ENCODE measurements at places on chromosomes 3 and 15. TPM values are rescaled to one million over a fixed set of nuclear protein-coding genes. Genes with fewer than 3 reads are reported as not detected.

DNA sequence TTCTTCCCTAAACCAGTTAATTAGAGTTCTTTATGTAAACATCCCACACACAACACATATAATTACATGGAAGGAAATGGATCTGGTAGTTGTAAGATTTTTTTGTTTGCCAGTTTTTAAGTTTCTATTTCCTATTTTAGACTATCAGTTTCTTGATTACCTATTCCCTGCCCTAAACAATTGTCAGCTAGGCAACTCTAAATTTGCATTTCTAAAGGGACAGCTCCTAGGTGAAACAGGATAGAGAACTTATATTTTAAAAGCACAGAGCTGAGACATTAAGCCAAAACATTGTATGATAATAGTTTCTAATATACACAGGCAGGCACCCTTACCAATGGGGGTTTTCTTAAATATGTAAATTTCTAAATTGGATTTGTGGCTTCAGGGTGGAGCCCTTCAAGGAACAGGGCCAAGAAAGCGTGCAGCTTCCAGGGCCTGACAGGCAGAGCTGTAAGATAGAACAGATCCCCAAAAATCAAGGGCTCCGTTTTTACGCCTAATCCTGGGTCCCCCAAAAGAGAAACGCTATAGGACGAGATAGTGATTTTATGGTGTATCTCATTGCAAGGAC lies 8.9 kb downstream of the LEKR1 start:
- no peaks in the 10 kb centered on the region for H3K27me3 ChIP-seq
- H3K36me3 ChIP-seq = no peaks in the 10 kb centered on the region
- H3K4me3 ChIP-seq = no peak overlapping the region
- DNase-seq = no peak
- no peaks in the 10 kb centered on the region for H3K4me1 ChIP-seq
- no peak overlapping the region for H3K27ac ChIP-seq

- no peaks in the 10 kb centered on the region for H3K36me3 ChIP-seq
- no peak overlapping the region for H3K4me3 ChIP-seq
- no peak overlapping the region for H3K27ac ChIP-seq
Measured at GRCh38 chr3:11273891-11274291, 1.7 kb downstream of the ATG7 start.

DNA sequence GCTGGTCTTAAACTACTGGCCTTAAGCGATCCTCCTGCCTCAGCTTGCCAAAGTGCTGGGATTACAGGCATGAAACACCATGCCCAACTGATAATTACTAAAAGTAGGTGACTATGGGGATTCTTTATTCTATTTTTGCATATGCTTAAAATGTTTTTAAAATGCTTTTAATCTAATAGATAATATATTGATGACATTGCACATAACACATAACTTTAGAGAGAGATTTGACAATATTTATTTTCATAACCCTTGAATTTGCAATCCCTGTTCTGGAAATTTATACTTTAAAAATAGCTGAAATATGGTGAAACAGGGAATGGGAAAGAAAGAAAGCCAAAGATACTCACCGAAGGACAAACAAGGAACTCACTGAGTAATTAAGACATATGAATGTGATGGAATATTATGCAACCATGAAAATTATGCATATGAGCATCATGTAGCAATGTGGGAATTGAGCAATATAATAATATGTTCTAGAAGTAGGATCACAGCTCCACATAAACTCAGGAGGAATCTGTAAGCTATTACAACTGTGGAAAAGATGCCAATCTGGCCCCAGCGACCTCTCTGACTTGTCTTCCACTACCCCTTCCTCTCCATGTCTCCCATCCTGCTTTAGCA lies 2.0 kb downstream of the LRRC31 start:
- no peak overlapping the region for H3K27ac ChIP-seq
- no peaks in the 10 kb centered on the region for H3K36me3 ChIP-seq
- no peaks in the 10 kb centered on the region for H3K4me1 ChIP-seq
- DNase-seq = no peak

GRCh38 chr3:156416846-156417558 lies 137.9 kb downstream of the SSR3 start:
- no peak overlapping the region for H3K27ac ChIP-seq
- H3K36me3 ChIP-seq = no peaks in the 10 kb centered on the region
- no peaks in the 10 kb centered on the region for H3K27me3 ChIP-seq
- no peak overlapping the region for H3K4me3 ChIP-seq

- no peaks in the 10 kb centered on the region for H3K27me3 ChIP-seq
- H3K4me1 ChIP-seq = no peaks in the 10 kb centered on the region
- H3K27ac ChIP-seq = no peak overlapping the region
Measured at GRCh38 chr3:171564748-171565480, 104.7 kb upstream of the TNIK start.

DNA sequence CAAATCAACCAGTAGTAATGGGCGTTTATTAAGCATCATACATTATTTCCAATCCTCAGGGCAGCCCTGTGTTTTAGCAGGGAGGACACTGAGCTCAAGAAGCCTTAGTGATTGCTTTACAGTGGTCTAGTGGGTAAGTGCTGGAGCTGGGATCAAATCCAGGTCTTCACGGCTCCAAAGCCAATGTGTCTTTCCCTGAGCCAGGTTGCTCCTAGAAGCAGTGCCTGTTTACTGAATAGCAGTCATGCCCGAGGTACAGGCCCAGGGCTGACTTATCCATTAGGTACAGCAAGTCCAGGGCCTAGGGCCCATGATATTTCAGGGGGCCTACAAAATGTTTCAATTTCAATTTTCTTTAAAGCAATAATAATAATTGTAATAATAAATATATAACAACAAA lies 9.6 kb upstream of the SMAD6 start:
- DNase-seq = no peak
- no peak overlapping the region for H3K4me3 ChIP-seq
- H3K27me3 ChIP-seq = no peaks in the 10 kb centered on the region
- H3K27ac ChIP-seq = no peak overlapping the region

DNA sequence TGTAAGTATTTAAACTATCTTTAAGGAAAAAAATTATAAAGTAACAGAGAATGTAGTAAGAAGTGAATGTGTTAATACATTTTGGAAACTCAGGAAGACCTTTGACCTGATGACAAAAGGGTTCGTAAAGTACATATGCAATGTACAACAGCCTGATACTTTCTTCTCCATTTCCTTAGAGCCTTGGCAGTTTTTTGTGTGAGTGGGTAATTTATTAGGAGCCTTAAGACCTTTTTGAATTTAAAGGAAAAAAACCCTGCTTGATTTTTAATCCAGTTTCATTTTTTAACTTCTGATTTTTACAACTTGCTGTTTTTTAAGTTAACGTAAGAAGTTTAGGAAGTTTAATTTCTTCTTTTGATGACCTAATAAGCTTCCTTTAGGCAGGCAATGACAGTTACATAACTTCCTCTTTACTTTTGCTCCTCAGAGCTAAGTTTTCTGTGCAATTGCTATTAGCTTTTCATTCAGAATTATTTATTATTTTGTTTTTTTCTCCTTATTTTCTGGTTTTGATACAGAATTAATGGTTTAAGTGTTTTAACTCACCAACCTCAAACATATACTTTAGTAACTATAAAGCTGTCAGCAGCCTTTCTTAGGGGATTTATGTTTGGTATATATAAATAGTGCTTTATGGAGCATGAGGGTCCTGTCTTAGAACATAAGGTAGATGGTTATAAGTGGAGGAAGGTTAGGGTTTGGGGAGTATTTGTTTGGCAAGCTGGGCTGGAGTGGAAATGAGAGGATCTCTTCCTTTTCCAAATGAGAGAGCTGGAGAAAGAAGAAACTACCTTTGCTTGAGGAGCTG lies 35.2 kb downstream of the ARMC8 start:
- H3K4me3 ChIP-seq = no peak overlapping the region
- H3K4me1 ChIP-seq = no peaks in the 10 kb centered on the region
- H3K27me3 ChIP-seq = no peaks in the 10 kb centered on the region
- H3K36me3 ChIP-seq = peaks cover 19% of the 10 kb centered on the region
- no peak for DNase-seq

GRCh38 chr15:76337696-76338485 lies 1.3 kb downstream of the ISL2 start:
- H3K4me1 ChIP-seq = peaks cover 27% of the 10 kb centered on the region
- H3K27ac ChIP-seq = no peak overlapping the region
- peak; percentile 75 for DNase-seq
- H3K36me3 ChIP-seq = no peaks in the 10 kb centered on the region
- H3K4me3 ChIP-seq = peak overlapping the region; percentile 35

- H3K4me1 ChIP-seq = no peaks in the 10 kb centered on the region
- H3K27ac ChIP-seq = no peak overlapping the region
- H3K27me3 ChIP-seq = no peaks in the 10 kb centered on the region
- no peak for DNase-seq
- no peaks in the 10 kb centered on the region for H3K36me3 ChIP-seq
Measured at GRCh38 chr3:149999421-149999820, 28.7 kb upstream of the PFN2 start.

DNA sequence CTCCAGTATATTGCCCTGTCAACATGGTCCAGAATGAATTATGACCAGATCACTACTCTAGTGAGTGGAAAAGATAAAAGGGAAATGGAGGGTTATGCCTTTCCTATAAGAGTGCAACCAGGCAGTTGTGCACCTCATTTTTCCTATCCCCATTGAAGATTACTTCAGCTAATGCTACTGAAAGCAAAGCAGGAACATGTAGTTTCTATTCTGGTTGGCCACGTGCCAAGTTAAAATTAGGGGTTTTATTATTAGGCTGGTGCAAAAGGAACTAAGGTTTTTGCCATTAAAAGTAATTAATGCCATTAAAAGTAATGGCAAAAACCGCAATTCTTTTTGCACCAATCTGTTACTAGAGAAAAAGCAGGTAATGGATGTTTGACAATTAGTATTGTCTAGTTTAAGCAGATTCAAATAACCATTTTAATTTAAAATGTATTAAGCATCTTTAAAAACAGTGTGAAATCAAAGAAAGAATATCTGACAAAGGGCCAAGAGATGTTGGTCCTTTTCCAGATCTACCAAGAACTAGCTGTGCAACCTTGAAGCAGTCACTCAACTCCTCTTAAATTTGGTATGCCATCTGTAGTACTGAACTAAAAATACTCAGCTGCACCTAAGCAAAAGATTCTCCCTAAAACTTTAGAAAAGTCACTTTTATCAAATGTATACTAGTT lies 567.5 kb upstream of the CCDC54 start:
- no peaks in the 10 kb centered on the region for H3K36me3 ChIP-seq
- no peak overlapping the region for H3K27ac ChIP-seq

GRCh38 chr15:88894348-88894818 lies 961 bp downstream of the HAPLN3 start:
- H3K27ac ChIP-seq = no peak overlapping the region
- DNase-seq = peak; percentile 87
- H3K36me3 ChIP-seq = no peaks in the 10 kb centered on the region
- peaks cover 33% of the 10 kb centered on the region for H3K4me1 ChIP-seq

DNA sequence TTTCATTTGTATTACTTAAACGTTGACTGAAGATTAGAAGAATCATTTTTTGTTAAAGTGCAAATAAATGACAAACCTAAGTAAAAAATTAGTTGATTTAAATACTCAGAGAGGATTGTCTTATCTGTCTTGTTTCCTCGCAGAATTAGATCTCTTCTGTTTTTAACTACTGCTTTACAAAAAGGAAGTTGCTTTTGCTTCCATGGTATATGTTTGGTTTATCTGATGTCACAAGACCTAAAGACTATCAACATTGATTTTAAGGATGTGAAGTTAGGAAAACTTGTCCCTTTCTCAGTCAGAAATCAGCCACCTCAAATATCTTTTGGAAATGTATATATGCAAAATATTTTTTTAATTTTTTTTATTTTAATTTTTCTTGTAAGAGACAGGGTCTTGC lies 28.7 kb downstream of the GPR171 start:
- no peak overlapping the region for H3K4me3 ChIP-seq
- H3K27ac ChIP-seq = no peak overlapping the region
- peaks cover 8% of the 10 kb centered on the region for H3K4me1 ChIP-seq
- no peaks in the 10 kb centered on the region for H3K36me3 ChIP-seq
- no peak for DNase-seq

- no peaks in the 10 kb centered on the region for H3K4me1 ChIP-seq
- no peak overlapping the region for H3K27ac ChIP-seq
- no peaks in the 10 kb centered on the region for H3K27me3 ChIP-seq
Measured at GRCh38 chr15:80673561-80674244, 21.4 kb upstream of the ABHD17C start.

DNA sequence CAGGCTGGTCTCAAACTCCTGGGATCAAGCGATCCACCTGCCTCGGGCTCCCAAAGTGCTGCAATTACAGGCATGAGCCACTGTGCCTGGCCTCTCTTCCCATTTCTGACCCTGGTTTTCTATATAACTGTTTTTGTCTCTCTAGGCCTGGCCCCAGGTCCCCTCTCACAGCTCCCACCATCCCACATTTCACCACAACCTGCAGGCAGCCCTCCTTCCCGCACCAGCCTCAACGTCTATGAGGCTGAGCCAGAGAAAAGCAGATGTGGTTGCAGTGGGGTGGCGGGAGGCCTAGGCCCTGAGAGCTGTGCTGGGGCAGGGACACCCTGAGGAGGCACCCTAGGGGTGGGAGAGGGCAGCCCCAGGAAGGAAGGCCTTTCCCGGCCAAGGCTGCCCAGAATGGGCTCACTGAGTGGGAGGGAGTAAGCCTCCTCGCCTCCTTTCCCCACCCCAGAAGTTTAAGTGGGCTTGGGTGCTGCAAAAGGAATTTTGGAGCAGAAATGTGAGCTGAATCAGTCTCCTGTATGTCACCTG lies 99.7 kb downstream of the LSM3 start:
- no peak overlapping the region for H3K4me3 ChIP-seq
- peaks cover 16% of the 10 kb centered on the region for H3K4me1 ChIP-seq

GRCh38 chr3:114079761-114080160 lies 23.2 kb downstream of the QTRT2 start:
- H3K27me3 ChIP-seq = no peaks in the 10 kb centered on the region
- H3K4me3 ChIP-seq = no peak overlapping the region
- H3K27ac ChIP-seq = no peak overlapping the region
- H3K4me1 ChIP-seq = no peaks in the 10 kb centered on the region
- DNase-seq = no peak
- peaks cover 12% of the 10 kb centered on the region for H3K36me3 ChIP-seq

DNA sequence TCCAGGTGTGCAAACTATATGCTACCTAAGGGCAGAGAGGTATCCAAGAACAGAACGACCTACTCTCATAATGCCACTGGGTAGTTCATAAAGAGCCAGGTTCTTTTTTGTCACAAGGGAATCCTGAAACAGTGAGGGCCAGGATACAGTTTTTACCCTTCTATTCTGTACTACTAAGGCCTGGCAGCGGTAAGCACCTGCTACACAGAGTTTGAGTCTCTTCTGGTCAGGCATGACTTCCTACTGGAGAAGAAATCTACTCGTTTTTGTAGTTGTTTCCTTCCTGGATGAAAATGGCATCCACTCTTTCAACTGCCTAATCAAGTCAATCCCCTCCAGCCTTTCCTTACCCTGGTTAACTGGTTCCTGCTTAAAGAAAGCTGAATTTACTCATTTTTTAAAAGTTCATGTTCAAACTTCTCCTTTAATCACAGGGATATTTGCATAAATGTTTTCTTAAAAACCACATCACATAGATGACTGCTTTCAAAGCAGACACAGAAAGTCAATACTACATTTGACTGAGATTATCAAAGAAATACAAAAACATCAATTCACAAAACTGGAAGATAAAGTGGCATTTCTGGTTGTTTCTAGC lies 40.0 kb downstream of the MAP4 start:
- DNase-seq = no peak
- no peaks in the 10 kb centered on the region for H3K36me3 ChIP-seq
- no peaks in the 10 kb centered on the region for H3K4me1 ChIP-seq
- H3K4me3 ChIP-seq = no peak overlapping the region

CNTN4 gene
- total RNA-seq = 5.1 TPM

ACKR2 gene
- total RNA-seq = not detected

THAP10 gene
- total RNA-seq = 8.0 TPM

IMP3 gene
- total RNA-seq = 62.1 TPM

EHHADH gene
- total RNA-seq = 3.7 TPM

FBXL22 gene
- total RNA-seq = 0.71 TPM

KCNMB3 gene
- total RNA-seq = 4.4 TPM

RYK gene
- 99.5 TPM for total RNA-seq

Measured in neural progenitor cell (in vitro differentiated cells).